Mammary epithelial cell (primary cell): ENCODE measurements at places on chromosomes 12 and 14.

- no peak for DNase-seq
Observed at GRCh38 chr14:53128303-53129028, 24.7 kb downstream of the DDHD1 start.

DNA sequence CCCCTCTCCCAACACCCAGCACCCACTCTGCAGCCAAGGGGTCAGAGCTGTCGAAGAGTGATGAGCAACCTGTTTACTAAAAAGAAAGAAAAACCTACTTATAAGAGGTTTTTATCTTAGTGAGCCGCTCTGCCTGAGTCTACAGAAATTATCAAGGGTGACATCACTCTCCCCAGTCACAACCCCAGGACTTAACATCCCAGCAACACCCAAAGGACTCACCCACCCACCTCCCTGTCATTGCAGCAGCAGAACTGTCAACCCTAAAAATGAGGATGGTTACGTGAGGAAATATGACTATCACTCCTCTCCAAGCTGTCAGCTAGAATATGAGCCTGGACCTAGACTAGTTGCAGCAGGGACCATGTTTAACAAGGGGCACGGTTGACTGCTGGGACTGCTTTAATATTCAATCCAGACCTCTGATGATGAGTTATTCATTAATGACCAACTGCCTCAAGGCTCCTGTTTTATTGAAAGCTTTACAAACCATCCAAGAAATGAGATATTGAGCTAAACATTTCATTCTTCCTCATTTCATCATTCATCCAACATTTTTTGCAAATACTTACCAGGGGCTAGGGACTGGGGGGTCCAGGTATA lies 53.9 kb upstream of the FICD start:
- no peak for DNase-seq

GRCh38 chr12:106090591-106091445 lies 47.9 kb downstream of the NUAK1 start:
- DNase-seq: peak; percentile 45

DNA sequence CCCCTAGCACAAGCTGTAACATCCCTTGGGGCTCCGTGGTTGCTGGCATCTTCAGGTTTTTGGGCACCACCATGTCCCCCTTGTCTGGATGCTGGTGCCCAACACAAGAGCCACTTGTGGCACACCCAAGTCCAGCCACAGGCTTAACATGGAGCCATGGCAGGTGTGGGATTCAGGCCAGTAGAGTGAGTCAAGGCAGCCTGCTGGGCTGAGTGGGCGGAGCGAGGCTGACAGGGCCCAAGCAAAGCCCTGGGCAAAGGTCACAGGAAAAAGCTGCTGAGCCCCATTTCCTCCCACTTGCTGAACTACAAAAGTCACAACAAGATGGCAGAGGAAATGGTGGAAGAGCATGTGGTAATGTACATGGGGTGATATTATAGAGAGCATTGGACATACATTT lies 950.7 kb upstream of the FLRT2 start:
- no peak for DNase-seq

DNA sequence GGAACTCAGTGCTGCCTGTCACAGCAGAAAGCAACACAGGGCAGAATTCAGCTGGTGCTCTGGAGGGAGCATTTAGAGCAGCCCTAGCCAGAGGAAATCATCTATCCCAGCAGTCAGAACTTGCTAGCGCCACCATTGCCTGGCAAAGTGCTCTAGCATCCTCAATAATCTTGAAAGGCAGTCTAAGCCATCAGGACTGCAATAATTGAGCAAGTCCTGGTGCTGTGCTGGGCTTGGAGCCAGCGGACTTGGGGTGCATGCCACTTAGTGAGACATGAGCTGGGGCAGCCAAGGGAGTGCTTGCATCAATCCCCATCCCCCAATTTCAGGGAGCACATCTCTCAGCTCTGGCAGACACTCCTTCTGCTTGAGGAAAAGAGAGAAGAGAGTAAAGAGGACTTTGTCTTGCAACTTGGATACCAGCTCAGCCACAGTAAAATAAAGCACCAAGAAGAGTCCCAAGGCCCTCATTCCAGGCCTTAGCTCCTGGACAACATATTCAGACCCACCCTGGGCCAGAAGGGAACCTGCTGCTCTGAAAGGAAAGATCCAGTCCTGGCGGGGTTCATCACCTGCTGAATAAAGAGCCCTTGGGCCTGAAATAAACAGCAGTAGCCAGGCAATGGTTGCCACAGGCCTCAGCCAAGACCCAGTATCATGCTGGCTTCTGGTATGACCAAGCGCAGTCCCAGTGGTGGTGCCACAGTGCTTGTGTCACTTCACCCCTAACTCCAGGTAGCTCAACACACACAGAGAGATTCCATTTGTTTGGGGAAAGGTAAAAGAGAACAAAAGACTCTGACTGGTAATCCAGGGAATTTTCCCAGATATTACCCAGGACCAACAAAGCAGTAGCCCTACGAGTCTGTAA lies 44.5 kb upstream of the ZDHHC17 start:
- peak; percentile 14 for DNase-seq

DNA sequence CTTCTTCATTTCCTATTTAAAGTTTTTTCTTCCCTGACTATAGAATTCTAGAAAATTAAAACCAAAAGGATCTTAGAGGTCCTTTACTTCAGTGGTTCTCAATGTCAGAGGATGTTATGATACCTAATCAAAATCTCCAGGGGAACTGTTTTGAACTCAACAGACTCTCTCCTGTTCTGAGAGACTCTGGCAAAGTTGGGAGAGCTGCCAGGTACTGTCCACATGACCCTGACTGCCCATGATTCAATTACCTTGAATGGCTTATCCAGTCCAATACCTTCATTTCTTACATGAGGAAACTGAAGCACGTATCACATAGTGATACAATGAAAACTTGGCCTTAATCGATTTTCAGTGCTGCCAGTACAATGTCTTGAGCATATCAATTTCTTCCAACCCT lies 16.6 kb downstream of the ALKBH1 start:
- DNase-seq: peak; percentile 3

DNA sequence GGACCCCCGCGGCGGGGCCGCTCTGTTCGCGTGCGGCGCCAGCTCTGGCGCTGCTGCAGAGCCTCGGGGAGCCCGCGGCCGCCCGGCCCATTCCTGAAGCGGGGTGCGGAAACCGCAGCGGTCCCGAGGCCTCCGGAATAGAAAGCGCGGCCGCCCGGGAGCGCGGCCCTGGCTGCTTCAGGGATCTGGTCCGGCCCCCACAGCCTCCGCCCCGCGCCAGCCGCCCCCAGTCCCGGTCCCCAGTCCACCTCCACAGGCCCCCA lies 204 bp downstream of the HSP90AA1 start:
- DNase-seq: no peak

DNA sequence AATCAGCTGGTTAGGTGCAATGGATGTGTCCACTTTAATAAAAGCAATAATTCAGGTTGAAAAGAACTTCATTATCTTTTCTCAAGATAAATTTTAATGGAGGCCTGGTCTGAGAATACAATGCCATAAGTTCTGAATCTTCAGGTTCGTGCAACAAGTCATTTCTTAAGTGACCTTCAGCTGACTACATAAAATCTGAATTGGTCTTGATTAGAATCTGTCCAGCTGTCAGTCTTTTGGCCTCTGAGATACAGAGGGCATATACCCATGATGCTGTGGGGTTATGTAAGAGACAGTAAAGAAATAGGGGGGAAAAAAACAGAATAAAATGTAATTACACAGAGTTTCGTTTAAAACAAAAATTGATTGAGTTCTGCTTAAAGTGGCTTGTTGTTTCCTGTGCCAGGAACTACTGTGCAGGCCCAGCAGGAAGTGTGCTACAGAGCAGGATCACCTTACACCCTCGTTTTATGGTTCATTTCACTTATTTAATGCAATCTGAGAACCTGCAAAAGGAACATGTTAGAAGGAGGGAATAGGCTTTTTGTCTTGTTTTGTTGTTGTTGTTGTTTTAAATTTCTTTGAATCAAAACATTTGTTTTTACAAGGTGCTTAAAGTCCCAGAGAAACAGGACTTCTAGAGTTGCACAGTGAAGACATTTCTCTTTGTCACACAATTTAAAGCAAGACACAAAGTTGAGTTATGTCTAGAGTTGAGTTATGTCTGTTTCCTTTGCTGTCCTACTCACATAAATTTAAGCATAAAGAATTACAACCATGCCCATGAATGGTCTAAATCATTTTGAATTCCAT lies 64.2 kb downstream of the LGR5 start:
- no peak for DNase-seq

GRCh38 chr14:77203611-77204458 lies 22.2 kb downstream of the TMEM63C start:
- DNase-seq: no peak

GRCh38 chr14:92687681-92688433 lies 60.6 kb downstream of the LGMN start:
- DNase-seq: no peak

GRCh38 chr14:104822821-104823615 lies 22.1 kb downstream of the ZBTB42 start:
- DNase-seq: no peak

DNA sequence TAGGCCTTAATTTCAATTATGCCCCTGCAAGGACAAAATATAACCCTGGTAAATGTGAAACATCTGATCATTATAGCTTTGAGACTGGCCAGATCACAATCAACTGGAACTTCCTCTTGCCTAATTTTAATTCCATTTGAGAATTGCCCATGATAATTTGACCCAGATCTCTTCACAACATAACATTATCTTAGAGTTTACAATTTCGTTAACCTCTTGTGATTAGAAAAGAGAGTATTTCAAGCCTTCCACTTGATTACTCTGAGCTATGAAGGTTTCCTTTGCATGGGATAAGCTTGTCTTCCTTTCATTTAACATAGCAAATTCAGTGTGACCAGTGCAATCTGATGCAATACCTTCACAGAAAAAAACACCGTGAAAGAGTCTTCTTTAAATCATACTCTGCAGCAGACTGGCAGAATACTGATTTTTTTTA lies 143.6 kb downstream of the DUSP6 start:
- DNase-seq: no peak

DNA sequence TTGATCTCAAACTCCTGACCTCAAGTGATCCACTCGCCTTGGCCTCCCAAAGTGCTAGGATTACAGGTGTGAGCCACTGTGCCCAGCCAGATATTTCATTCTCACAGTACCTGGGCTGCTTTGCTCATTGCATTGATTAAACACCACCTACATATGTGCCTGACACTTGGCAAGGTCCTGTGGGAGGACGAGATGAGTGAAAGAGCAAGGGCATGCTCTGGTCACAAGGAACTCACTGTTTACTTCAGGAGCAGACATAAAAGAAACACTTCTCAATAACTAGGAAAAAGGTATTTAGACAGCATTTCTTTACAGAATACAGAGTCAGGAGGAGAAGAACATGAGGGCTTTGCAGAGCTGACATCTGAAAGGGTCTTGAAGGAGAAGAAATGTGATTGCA lies 91.7 kb downstream of the TMCC3 start:
- no peak for DNase-seq

GRCh38 chr14:98144964-98145363 lies 1127.0 kb downstream of the BCL11B start:
- DNase-seq: peak; percentile 2

DNA sequence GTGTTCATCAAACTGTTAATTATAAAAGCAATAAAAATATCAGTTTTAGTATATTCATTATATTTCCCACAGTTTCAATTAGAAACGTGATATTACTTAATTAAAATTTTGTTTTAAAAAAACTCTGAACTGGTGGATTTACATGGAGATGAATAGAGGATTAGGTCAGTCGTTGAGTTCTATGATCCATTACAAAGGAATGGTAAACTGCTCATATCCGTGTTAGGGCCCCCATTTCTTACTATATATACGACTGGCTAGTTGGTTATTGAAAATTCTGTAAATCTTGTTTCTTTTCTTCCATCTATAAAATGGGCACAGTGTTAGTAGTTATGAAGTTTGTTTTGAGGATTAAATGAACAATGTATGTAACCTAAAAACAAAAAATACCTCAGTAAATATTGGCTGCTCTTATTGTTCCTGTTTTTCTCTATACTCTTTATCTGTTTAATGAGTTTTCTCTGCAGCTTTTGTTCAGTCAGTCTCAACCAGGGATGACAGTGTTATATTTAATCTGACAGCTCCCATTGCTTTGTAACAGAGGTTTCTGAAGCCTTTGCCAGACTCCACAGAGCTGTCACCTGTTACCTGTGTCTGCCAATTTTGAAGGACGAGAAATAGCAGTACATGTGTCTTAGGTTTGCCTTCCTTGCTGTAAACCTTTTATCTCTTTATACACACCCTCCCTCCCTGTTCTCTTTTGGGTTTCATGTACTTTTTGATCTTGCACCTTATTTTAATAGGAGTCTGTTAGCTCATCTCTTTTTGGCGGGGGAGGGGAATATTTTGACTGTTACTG lies 41.5 kb downstream of the FRS2 start:
- no peak for DNase-seq
